ENCODE measurements at places on chromosomes 2 and 18.

DNA sequence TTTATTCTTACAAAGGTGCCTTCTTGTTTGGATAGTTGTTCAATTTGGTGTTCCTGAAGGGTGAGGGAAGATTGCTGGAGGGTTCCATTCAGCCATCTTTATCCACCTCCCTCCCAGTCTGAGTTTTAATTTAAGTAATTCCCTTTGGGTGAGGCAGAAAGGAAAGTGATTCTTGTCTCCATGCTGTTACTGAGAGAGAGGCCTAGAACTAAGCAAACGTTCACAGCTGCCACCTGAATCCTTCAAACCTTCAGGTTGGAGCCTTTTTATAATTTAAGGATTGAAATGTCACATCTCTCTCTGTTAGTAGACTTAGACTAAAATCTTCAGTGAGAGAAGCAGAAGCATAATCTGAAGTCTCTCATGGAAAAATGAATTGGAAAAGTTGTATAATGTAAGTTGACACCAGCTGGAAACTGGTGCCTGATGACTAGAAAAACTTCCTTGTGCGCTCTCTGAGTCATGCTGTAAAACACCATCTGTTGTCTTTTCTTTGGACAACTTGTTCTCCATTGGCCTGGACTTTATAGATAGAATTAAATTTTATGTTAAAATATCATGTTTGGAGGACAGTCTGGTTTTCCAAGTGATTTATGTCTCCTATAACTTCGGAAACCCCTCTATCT lies 14.6 kb downstream of the STRADB start:
- DNase-seq, result peak; percentile 27

DNA sequence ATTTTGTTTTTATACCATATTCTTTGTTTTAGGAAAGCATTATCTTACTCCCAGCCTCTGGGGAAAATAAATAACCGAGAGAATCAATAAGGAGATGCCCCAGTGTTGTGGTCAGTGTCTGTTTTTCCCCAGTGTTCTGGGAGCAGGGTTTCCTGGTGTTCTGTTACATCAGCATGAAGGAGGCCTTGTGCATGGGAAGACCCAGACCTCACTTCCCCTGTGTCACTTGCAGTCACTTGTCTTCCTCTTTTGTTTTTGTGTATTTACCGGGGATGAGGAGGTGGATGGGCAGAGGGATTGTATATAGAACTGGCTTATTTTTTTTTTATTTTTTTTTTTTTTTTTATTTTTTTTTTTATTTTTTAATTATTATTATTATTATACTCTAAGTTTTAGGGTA lies 45.0 kb upstream of the MGAT5 start:
- DNase-seq, result no peak

GRCh38 chr18:48850822-48851598 lies 99.8 kb downstream of the SMAD7 start:
- no peak for DNase-seq

GRCh38 chr2:16208241-16208797 lies 268.0 kb downstream of the MYCN start:
- DNase-seq, result no peak
